ENCODE measurements at places on chromosomes 1 and 21. TPM values are rescaled to one million over a fixed set of nuclear protein-coding genes. Genes with fewer than 3 reads are reported as not detected.

Gene MYOG
- total RNA-seq: not detected

Gene EIF2D
- 62.2 TPM for total RNA-seq

Gene TMEM125
- not detected for total RNA-seq

Gene HHIPL2
- total RNA-seq: 0.99 TPM

Gene POU2F1
- 48.8 TPM for total RNA-seq

Gene OLFML2B
- 0.12 TPM for total RNA-seq

Gene CCDC185
- total RNA-seq: not detected

Gene DNAJC28
- 2.5 TPM for total RNA-seq

Gene TACSTD2
- total RNA-seq: not detected
